ENCODE measurements at places on chromosomes 2 and 18.

DNA sequence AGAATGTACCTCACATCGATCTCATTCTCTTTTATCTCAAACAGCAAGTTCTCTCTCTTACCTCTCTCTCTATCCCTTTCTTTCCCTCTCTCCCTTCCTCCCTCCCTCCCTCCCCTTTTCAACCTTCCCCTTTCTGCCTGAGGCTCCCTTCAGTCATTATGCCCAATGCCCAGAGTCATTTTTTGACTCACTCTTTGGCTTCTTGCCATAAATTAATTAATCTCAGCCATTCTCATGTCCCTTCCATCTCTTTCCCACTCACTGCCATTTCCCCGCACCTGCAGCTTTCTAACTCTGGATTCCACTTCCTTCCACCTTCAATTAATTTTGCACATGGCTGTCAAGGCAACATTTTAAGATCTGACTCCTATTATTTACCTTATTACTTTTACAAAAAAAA, 60.1 kb downstream of the EVA1A start:
- no peak for DNase-seq

DNA sequence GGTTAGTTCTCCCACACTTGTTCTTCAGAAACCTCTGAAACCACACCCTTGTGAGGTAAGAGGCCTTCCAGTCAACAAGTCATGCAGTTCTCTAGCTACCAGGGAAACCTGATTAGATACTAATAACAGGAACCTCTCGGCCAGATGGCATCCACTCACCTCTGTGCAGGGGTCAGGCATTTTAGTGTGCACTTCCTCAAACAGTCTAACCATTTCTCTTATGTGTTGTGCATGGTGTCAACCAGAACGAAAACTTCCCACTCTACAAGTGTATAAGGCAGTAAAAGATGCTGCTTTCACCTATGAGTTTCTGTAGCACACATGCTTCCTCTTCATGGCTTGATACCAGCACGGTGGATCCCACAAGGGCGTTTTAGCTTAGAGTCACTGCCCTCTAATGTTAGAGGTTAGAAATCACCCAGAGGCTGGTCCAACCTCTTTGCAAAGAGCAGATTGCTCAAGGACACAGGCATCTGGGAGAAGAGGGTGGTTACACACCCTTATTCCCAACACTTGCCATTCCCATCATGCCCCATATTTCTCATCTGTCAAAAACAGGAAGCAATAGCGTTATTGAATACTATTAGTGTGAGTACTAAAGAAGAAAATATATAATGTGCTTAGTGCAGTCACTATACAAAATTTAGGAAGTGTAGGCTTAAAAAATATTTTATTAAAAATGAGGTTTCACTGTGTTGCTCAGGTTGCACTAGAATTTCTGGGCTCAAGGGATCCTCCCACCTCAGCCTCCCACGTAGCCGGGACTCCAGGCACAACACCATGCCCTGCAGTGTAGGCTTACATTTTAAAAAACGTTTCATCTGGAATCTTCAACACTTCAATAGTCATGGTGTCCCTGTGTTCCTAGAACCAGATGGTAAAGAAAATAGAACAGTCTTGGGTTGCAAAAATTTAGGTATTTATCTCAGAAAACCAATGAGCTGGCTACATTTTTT, 34.5 kb upstream of the RAB31 start:
- peak; percentile 85 for DNase-seq

- DNase-seq = no peak
Measured at GRCh38 chr2:56185101-56185581, 1.4 kb downstream of the CCDC85A start.

GRCh38 chr2:197677056-197677455, 1.7 kb upstream of the RFTN2 start:
- DNase-seq = no peak

- DNase-seq = no peak
Measured at GRCh38 chr18:27797484-27797883, 379.4 kb downstream of the CDH2 start.

Data from Caco-2 (cell line).